GM12891 (cell line): ENCODE measurements at places on chromosomes 12 and 14.

- no peak for DNase-seq
Measured at GRCh38 chr12:131409211-131409610, 301.7 kb upstream of the SFSWAP start.

- DNase-seq: no peak
Measured at GRCh38 chr14:48936849-48937248, 649.3 kb downstream of the RPS29 start.

DNA sequence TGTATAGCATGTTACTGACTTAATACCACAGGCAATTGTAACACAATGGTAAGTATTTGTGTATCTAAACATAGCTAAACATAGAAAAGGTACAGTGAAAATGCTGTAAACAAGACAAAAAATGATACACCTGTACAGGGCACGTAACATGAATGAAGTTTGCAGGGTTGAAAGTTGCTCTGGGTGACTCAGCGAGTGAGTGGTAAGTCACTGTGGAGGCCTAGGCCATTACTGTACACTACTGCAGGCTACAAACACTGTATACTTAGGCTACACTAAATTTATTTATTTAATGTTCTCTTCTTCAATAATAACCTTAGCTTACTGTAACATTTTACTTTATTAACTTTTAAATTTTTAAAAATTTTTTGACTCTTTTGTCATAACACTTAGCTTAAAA is 158.4 kb downstream of the IPO8 start:
- DNase-seq: no peak

- peak; percentile 15 for DNase-seq
Measured at GRCh38 chr12:64877363-64878004, 53.0 kb downstream of the TBC1D30 start.

- no peak for DNase-seq
Measured at GRCh38 chr14:56894591-56894991, 84.3 kb upstream of the OTX2 start.

DNA sequence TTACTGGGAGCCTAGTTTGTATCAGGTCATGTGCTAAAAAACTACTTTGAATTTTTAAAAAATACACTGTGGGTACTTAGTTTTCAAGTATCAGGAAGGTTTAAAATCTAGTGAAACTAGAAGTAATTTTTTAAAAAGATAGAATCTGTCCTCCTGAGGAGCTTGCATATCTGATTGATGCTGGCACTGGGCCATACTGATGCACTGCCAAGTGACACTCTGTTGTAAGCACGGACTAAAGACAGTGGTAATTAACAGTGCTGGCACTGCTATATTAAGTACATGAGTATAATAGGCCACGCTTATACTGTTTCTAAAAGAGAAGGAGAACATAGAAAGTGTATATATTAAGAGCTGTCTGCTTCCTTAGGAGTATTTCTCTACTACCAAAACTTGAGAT is 10.0 kb upstream of the TBC1D30 start:
- DNase-seq: no peak

GRCh38 chr12:20718294-20718693 is 23.2 kb downstream of the SLCO1C1 start:
- no peak for DNase-seq

DNA sequence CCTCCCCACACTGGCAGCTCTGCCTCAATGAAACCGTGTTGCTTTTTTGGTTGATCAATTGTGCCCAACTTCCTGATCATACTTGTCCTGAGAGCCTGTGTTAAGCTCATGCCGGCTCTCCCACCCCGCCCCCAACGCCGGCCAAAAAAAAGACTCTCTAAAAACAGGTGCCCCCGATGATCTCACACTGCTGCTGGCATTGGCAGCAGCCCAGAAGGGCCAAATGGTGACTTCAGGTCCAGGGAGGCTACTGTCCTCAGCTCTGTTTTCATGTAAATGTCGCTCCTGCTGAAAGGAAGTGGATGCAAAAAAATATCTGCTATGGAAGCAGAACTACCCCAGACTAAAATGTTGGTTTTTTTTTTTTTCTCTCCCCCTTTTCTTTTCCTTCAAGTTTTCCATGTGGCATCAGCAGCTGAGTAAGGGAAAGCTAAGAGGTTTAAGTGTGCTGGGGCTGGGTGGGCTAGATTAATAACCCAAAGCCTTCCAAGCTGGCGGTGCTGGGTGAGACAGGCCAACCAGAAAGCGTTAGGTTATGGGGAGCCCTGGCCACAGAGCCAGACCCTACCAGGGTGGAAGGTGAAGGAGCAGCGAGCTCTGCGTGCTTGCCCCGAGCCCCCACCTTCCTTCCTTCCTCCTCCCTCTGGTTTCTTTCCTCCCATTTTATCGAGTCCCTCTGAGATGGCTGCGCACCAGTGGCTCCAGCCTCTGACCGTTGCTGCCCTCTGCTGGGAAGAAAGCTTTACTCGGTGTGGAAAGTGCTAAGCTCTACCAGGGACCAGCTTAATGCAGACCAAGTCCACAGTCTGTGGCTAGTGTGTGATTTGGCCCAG is 396.1 kb downstream of the NRXN3 start:
- peak; percentile 52 for DNase-seq

DNA sequence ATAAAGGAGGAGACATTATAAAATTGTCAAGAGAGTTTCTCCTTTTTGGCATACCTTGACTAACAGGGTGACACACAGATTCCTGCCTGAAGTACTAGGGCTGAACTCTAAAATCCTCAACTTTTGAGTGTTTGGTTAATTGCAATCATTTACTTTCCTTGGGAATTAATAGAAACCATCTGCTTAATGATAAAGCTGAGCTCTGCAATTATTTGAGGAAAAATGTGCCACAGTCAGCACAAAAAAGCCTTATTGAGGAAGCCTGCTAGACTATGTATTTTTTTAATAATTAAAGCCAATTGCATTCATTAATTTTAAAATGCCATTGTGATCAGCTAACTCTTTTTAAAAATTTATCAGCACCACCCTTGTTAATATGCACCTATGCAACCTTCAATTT is 38.7 kb downstream of the PRICKLE1 start:
- no peak for DNase-seq

- DNase-seq: no peak
Measured at GRCh38 chr14:99286761-99287160, 14.8 kb upstream of the BCL11B start.
